Activated T-cell treated with anti-CD3 and anti-CD28 coated beads for 24 hours (primary cell): ENCODE measurements at places on chromosomes 5 and 9.

GRCh38 chr9:33161589-33162132, 5.5 kb downstream of the B4GALT1 start:
- DNase-seq, result no peak

DNA sequence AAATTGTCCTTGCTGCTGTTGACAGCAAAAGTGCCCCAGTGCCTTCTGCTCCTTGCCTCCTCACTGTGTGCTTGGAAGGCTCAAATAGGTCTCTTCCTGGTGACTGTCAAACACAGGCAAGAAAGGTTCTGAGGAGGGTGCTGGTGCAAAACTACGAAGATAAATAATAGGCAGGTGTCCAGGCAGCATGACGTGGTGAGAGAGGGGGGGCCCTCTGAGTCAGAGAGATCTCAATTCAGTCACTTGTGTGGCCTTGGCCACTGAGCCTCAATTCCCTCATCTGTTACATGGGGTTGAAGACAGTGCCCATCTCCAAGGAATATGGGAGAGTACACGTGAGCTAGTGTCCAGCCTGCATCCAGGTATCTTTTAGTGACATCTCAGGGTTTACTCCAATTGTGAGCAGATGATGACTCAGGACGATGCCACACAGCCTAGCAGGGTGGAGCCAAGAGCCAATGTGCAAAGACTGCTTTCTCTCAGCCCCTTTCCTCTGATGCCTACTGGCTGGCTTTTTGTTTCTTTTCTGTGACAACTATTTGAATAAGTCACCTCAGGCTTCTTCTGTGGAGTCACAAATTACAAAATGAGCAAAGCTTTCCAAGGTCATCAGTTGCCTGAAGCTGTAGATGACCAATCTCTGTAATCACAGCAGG, 29.7 kb upstream of the SMIM32 start:
- DNase-seq, result no peak

- peak; percentile 54 for DNase-seq
These were observed 1.1 kb downstream of the CFAP77 start for GRCh38 chr9:132411091-132411508.

DNA sequence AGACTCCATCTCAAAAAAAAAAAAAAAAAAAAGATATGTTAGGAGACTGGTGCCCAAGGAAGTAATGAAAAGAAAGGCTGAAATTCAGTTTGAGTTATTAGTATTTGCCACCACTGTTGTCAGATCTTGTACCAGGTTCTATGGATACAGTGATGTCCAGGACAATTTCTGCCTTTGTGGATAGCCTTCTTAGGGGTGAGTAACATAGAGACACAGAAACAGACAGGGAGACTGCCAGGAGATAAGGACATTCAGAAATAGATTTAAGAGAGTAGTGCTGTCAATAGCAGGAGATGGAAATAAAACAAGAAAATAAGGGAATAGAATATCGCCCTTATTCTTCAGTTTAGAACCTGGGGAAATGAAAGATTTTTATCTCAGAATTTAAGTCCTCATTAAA, 6.3 kb upstream of the SPINK14 start:
- no peak for DNase-seq

- DNase-seq, result peak; percentile 10
These were observed 42.7 kb upstream of the NCS1 start for GRCh38 chr9:130129432-130130061.

- no peak for DNase-seq
These were observed 7.6 kb downstream of the SPRY4 start for GRCh38 chr5:142317173-142317572.

DNA sequence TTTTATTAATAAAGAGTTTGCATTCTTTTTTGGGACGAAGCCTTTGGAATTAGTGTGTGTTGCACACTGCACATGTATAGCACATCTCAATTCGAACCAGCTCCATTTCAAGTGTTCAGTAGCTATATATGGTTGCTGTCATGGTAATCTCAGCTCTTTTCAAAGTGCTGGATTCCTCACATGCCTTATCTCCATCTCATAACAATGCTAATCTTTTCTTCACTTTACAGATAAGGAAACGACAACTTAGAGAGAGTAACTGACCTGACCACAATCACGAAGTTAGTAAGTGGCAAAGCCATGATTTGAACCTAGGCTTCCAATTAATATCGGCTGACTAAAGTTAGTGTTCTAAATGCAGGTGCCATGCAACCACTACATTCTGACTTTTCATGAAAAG, 204.8 kb upstream of the RASEF start:
- no peak for DNase-seq

GRCh38 chr5:35145012-35145411, 85.3 kb downstream of the PRLR start:
- DNase-seq, result no peak

- no peak for DNase-seq
These were observed 575.3 kb upstream of the MEF2C start for GRCh38 chr5:89458332-89458656.

DNA sequence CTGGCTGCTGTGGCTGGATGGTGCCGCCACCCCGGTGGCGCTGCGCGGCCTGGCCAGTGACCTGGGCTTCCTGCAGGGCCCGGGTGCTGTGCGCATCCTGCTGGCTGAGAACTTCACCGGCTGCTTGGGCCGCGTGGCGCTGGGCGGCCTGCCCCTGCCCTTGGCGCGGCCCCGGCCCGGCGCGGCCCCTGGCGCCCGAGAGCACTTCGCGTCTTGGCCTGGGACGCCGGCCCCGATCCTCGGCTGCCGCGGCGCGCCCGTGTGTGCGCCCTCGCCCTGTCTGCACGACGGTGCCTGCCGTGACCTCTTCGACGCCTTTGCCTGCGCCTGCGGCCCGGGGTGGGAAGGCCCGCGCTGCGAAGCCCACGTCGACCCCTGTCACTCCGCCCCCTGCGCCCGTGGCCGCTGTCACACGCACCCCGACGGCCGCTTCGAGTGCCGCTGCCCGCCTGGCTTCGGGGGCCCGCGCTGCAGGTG, 17.5 kb downstream of the CRB2 start:
- no peak for DNase-seq

GRCh38 chr5:4204276-4205141, 608.9 kb downstream of the IRX1 start:
- DNase-seq, result no peak

GRCh38 chr5:163404364-163405173, 32.8 kb upstream of the CCNG1 start:
- no peak for DNase-seq

DNA sequence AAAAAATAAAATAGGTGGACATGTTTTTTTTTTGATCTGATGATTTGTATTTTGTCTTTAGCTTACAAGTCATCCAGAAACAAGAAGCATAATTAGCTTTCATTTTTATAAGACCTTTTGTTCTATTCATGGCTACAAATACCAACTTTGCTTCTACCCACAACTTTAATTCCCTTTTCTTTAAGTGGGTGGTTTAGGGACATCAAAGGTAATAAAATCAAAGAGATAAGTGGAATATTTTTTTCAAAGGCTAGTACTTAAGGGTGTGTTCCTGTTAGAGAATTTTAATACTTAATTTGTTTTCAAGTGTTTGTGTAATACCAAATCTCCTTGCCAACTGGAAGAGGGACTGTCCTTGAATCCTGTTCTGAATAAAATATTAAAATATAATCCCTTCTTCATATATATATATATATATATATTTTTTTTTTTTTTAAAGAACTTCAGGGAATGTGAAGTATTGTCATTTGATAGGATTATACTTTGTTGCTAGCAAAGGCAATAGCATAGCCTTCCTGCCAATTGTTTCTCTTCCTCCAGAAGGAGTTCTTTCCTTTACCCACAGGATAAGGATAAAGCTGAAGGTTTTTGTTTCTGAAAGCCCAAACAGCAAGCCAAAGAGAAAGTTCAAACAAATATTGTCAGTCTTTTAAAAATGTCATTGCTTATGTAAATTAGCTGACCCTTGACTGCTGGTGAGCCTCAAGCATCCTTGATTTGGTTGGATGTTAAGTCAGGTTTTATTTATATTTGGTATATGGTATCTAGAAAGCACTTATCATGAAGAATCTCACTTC, 108.9 kb downstream of the PAM start:
- no peak for DNase-seq

- DNase-seq, result no peak
These were observed 38.1 kb downstream of the SEMA6A start for GRCh38 chr5:116536316-116537083.

DNA sequence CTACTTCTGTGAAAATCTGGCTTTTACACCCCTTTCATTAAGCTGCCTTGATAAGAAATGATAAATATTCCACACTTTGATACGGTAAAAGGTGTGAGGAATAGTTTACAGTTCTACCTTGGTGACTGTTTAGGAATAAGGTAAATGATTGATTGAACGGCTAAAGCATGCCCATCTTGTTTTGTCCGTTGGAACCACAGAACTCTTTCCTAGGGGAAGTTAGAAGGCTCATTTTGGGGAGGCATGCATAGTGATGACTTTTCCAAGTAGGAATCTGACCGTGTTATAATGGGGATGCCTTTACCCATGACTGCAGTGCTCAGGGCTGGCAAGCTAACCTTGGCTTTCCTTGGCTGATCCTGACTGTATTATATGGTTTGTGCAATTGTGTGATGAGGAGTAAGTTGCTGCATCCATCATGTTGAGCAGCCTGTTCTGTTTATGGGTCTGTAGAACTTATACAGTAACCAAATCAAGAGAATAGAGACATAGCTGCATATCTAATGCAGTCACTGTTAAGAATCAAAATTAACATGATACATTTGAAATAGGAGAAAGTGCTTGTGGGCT, 24.5 kb downstream of the PCSK5 start:
- no peak for DNase-seq

GRCh38 chr5:125639858-125640257, 783.4 kb upstream of the GRAMD2B start:
- no peak for DNase-seq
